ENCODE measurements at places on chromosomes 7 and 10.
A peak's percentile ranks its signal among the peaks of the same experiment; 100 is the strongest.

GRCh38 chr10:60212195-60212594, 177.5 kb downstream of the ANK3 start:
- no peak for DNase-seq

GRCh38 chr10:31871266-31872065, 57.2 kb downstream of the ARHGAP12 start:
- DNase-seq = no peak

DNA sequence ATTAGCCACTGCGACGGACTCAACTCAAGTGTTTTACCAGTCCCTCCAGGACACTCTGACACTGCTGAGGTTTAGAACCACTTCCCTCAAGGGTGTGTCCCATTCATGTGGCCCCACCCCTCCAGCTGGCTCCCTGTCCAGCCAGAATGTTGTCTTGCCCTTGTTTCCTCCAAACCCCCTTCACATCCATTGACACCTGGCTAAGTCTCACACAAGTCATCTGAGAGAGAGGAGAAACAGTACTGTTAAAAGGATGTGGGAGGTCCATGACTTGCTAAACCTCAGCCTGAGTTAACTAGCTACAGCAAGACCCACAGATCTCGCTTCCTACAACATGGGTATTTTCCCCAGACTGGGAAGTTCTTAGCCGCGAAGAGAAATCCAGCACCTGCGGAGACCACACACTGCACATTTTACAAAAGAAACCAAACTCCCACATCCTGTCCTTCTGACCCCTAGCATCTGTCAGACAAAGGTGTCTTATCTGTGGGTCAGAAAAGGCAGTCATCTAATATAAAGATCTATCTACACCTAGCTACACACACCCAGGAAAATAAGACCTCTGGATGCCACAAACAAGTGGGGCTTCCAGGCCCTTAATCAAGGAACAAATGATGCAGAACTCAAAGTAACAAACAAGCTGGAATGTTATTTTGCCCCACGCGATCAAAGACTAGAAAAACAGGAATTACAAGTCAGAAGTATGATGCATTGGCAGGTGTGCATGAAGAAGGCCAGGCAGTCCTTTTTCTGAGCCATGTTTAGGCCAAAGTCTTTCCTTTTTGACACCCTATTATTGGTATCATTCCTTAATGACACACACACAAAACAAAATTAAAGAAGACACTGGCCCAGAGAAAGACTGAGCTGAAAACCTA, 13.9 kb downstream of the OSBPL3 start:
- DNase-seq = no peak

DNA sequence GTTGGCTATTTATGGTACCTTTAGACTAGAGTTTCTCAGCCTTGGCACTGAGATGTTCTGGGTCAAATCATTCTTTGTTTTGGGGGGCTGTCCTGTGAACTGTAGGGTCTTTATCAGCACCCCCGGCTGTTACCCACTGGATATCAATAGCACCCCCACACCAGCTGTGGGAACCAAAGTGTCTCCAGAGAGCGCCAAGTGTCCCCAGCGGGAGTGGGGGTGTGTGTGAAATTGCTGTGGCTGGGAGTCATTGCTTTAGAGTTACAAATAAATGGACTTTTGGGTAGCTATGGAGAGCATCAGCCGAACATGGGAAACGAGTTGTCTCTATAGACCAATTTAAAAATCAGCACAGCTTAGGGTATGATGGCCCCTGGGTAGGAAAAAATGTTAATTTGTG, 111.3 kb upstream of the C1QL3 start:
- DNase-seq = no peak

DNA sequence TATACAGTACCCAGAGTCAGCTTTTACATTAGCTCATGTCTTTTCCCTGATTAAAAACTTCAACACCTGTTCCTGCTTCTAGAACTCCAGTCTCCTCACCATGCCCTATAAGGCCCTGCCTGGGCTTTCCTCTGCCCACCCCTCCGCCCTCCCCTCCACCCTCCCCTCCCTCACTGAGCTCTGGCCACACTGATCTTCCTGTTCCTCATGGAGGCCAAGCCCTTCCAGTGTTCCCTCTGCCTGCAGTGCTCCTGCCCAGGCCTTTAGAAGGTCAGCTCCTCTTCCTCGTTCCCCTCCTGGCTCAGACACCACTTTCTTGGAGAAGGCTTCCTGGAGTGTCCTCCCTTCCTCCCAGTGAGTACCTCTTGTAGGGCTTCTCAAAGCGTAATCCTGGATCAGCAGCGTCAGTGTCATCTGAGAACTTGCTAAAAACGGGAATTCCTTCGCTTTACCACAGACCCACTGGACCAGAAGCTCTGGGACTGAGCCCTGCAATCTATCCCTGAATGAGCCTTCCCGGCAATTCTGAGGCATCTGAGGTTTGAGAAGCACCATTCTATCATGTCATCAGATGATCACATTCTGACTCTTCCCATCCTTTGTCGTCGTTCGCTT, 3.7 kb downstream of the PDZD7 start:
- DNase-seq = no peak

- DNase-seq = no peak
Measured at GRCh38 chr7:49091519-49091918, 167.2 kb downstream of the CDC14C start.

GRCh38 chr10:85545874-85546273, 820.7 kb downstream of the GRID1 start:
- no peak for DNase-seq

- DNase-seq = no peak
Measured at GRCh38 chr10:87058171-87058570, 36.5 kb downstream of the GLUD1 start.

DNA sequence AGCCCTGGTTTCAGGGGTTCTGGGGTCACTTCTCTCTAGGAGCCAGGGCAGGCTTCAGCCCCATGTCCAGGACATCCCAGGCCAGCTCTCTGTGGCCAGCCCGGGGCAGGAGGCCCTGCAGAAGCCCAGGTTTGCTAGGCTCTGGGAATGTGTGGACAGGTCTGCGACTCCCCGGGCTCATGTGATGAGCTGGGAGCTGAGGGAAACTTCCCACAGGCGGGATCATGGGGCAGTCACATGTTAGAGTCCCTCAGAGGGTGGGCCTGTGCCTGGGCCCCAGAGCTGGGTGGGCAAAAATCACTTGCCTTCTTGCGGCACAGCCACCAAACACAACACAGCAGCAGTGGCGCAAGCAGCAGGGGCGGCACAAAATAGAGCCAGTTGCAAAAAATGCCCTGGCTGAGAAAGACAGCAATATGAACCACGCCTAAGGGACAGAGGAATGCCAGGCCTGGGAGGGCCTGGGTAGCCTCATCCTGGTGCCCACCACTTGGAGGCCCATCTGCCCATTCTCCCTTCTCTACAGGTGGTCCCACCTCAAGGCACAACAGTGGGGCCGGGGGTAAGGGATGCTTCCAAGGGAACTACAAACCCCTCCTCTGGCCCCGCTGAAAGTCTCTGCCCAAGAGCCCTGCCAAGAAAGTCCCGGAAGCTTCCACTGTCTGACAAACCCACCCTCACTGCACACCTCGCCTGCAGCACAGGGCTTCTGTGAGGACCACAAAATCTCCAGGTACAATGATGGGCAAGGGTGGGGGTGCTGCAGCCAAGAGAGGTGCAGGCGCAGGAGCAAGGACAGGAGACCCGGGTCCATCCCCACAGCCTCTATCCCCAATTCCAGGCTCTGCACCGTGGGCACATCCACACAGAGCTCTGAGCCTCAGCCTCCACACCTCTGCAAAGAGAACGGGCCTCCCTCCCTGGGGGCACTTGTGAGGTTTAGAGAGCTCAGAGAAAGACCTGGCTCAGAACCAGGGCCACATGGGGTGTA, 34.6 kb upstream of the ANTXRL start:
- no peak for DNase-seq

DNA sequence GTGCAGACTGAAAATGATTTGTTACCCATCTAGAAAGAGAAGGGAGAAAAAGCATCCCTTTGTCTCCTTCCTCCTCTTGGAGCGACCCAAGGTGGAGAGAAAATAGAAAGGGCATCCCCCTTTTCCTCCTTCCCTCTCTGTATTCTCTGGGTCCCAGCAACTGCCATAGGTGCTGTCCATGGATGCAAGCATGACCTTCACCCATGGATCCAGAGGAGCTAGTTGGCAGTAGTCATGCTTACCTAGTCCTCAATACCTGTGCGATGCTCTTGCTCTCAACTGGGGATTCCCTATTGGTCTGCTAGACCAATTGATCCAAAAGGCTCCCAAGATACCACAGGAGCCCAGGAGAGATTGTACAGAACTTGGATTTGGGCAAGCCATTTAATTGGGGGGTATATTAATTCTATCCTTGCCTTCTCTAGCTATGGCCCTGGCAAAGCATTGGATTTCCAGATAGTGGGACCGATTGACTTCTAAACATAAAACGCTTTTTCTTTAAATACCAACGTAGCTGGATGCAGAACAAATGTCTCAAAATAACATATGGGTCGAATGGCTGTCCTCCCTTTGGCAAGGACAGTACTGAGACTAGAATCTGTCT, 547.8 kb upstream of the IGFBP3 start:
- DNase-seq = peak; percentile 41

- no peak for DNase-seq
Measured at GRCh38 chr10:79250259-79250658, 97.0 kb upstream of the PPIF start.

- no peak for DNase-seq
Measured at GRCh38 chr7:151676759-151677158, 157.1 kb upstream of the RHEB start.

GRCh38 chr7:128153436-128153835, 87.6 kb upstream of the LEP start:
- DNase-seq = no peak

DNA sequence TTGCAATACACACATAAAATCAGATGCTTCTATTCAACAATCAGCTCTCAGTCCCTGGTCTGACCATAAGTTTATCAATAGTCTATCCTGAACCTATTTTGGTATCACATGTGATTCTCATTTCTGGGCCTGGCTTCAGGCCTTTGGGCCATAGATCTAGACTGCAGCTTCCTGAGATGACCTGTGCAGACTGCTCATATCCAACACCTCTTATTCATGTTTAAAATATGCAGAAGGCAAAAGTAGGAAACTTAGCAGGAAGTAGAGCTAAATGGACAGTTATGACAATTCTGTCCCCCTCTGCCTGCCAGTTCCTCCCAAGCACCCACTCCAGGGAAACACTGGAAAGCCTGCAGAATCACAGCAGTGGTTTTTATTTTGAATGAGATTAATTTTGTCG, 53.3 kb downstream of the C7orf25 start:
- no peak for DNase-seq

- DNase-seq = no peak
Measured at GRCh38 chr10:78771260-78771659, 297.5 kb upstream of the ZMIZ1 start.

DNA sequence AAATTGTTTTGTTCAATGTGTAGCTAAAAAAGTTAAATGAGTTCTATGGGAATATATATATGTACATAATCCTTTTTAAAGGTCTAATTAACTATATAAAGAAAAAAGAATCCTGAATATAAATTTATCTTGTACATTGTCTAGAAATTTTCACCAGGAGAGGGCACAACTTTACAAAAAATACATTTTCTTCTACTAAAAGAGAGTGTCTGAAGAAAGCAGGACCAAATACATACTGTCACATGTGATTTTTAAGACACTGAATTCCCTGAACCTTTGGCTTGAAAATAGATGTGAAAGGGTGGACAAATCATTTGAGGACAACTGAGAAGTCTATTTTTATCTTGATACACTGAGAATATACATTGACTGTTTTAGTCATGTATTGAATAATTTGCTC, 204.3 kb downstream of the DGKB start:
- DNase-seq = no peak

GRCh38 chr7:95324431-95324830, at the start of gene PON1:
Gene PON1 (minus strand): TSS chr7:95324532. CDS start chr7:95324475, 57 bp downstream.
- DNase-seq = no peak
